ENCODE measurements at places on chromosomes 1 and 21.

GRCh38 chr1:205061227-205061626 lies 18.2 kb downstream of the CNTN2 start:
- DNase-seq: no peak

GRCh38 chr1:224815647-224816046 lies 113.8 kb upstream of the DNAH14 start:
- no peak for DNase-seq

- no peak for DNase-seq
Measured at GRCh38 chr1:4699376-4700301, 45.2 kb downstream of the AJAP1 start.

- no peak for DNase-seq
Measured at GRCh38 chr1:152111515-152111968, 3.7 kb downstream of the TCHH start.

GRCh38 chr1:98056781-98057180 lies 135.9 kb upstream of the DPYD start:
- DNase-seq: no peak

DNA sequence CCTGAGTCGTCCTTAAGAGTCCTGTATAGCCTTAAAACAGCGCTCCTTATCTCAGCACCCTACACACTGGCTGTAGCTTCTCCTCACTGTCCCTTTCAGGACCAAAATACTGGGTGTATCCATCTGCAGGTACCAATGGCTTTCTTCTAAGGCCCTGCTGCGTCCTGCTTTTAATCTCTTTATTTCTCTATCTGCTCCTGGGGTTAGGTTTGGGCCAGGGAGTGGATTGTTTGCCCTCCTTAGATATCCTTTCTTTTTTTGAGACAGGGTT lies 12.1 kb downstream of the IL6R start:
- no peak for DNase-seq

DNA sequence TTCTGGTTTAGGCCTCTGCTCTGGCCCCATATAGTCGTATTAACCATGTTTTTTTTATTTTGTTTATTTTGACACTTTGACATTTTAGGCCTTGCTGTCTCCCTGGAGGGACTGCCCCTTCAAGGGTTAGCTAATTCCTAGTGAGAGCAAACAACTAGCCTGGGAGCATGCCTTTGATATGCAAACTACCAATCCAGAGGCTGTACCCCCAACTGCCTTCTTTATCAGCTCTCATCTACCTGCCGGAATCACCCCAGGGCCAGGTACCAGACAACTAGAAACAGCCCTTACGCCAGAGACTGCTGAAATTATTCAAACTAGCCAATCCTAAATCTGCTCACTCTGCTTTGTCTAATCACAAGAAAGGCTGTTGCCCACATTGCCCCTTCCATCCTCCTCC lies 13.0 kb upstream of the ST6GALNAC5 start:
- DNase-seq: no peak

GRCh38 chr1:20375563-20375962 lies 84.9 kb downstream of the VWA5B1 start:
- DNase-seq: no peak

- no peak for DNase-seq
Measured at GRCh38 chr1:171606402-171606941, 15.6 kb upstream of the MYOCOS start.

DNA sequence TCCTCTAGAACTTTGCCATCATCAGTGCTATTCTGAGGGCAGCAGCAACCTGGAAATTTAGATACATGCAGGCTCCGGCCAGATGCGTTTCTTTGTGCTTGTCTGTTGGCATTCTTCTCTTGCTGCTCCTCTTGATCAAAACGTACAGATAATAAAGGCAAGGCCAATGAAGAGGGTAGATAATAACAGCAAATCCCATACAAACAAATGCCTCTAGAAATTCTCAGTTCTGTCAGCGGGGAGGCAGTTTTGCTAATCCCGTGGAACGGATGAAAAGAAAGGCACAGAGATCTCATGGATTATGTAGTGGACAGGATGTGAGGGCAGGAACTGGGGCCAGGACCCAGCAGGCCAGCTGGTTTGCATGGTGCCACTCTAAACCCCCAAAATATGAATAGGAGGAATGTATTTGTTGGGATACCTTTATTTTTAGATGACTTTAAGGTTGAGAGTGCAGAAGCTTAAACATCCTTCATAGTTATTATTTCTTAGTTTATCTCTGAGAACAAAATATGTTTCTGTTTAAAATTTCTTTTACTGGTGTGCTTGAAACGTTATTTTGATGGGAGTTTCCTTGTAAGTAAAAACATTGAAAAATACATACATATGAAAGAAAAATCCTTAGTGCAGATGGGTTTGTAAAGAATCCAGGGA lies 1.5 kb downstream of the ITSN1 start:
- DNase-seq: no peak

DNA sequence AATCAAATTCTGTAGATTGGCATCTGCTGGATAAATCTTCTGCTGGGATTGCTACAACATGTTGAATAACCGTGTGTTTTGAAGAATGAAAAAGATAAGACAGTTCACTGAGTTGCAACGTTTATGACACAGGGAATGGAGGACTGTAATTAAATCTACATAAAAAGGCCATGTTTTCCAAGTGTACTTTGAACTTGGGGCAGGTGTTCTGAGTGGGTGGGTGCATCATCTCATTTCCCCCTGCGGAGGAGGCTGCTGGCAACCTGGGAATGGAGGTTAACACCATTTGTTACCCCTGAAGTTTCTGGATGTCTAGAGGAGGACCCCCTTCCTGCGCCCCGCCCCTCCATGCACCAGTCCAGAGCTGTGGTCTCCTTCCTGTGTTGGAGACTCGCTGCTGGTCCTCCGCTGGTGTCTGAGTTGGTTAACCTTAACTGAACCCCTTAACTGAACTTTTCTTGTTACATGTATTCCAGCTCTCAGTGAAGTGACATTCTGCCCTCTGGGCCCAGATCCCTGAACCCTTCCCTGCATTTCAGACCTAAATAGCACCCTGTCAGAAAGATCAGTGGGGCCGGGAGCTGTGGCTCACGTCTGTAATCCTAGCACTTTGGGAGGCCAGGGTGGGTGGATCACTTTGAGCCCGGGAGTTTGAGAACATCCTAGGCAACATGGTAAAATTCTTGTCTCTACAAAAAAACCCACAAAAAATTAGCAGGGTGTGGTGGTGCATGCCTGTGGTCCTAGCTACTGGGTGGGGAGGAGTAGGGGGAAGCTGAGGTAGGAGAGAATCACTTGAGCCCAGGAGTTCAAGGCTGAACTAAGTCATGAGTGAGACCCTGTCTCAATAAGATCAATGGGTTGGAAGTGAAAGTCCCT lies 31.8 kb downstream of the UCK2 start:
- DNase-seq: no peak

DNA sequence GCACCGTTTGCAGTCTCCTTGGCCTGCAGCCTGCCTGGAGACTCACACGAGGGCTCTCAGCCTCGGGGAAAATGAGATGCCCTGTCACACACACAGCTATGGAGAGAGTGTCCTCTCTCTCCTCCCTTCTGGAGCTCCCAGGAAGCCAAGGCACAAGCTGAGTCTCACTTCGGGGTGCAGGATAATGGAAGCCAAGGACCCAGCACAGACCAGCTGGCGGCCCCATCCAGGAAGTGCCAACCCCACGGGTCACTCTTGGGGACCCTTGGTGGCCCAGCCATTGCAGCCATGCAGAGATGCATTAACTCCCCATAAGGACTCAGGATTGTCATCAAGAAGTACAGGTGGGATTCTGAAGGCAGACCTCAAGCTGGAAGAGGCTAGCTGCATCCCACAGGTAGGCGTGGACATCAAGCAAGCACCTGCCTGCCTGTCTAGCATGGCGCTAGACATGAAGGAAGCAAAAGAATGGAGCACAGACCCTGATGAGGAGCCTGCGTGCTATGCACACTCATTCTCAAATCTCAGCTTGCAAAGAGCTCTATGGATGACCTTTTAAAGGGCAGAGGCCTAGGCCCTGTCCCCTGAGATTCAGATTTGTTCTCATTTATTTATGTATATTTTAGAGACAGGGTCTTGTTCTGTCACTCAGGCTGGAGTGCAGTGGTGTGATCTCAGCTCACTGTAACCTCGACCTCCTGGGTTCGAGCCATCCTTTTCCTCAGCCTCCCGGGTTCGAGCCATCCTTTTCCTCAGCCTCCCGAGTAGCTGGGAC lies 49.9 kb downstream of the IRF2BP2 start:
- DNase-seq: no peak

Data from D721Med (cell line).